ENCODE measurements at places on chromosomes 12 and 14.

- no peak for DNase-seq
Observed at GRCh38 chr14:99684410-99684934, 374 bp downstream of the CYP46A1 start.

- no peak for DNase-seq
Observed at GRCh38 chr14:55874785-55875184, 243.4 kb upstream of the PELI2 start.

- DNase-seq: no peak
Observed at GRCh38 chr14:97649752-97650151, 852.6 kb downstream of the VRK1 start.

DNA sequence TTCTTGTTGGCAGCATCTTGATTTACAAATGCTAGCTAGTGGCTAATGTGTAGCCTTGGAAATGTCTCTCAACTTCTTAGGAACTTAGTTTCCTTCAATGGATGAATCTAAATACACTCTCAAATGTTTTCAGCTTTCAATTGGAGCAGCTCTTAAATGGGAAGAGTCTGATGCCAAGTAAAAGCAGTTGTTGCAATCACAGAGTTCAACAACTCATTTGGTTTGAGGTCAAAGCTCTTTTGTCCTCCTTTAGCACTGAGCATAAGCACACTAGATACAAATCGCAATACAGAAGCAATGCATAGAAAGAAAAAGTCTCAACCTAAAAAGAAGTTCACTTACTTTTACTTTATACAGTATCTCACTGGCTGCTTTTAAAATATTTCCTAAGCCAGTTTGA is 986.1 kb upstream of the FLRT2 start:
- no peak for DNase-seq

DNA sequence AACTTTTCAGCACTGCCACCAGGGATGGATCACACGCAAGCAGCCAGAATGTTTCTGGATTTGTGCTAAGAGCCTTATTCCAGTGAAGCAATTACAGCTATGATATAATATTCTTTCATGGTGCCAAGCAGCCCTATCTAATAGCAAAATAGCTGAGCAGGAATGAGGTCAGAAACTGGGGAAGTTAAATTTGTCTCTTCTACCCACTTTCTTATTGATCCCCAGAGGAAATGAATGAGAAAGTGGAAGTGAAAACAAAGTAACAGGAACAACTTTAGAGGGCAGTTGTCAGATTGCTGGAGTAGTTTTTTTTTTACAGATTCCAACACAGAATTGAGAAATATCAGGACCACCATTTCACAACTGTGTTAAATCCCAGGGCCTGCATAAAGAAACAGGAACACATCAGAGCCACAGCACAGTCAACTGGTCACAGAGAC is 44.8 kb downstream of the GCH1 start:
- no peak for DNase-seq

DNA sequence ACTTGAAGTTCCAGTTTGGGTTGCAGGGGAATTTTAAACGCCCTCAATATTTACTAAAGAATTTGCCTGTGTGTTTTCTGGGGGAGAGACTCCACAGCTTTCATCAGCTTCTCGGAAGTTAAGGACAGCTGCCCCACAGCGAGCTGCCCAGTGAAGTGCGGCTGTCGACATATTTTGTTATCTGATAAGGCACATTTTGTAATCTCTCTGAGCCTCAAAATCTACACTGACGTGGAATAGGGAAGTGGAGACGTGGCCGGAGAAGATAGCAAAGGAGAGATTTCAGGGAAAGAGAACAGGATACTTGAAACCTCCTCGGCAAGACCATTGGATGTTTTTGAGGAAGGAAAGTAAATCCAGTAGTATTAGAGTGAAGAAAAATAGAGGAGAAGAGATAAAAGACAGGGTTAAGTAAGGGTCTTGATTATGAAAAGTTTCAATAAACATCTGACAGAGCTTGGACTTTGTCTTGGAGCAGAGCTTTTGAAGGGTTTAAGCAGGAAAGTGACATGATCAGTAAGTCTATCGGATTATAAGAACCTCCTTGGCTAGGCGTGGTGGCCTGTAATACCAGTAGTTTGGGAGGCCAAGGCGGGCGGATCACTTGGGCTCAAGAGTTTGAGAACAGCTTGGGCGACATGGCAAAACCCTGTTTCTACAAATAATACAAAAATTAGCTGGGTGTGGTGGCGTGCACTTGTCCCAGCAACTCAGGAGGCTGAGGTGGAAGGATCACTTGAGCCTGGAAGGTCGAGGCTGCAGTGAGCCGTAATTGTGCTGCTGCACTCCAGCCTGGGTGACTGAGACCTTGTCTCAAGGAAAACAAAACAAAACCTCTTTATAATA is 1.1 kb downstream of the POLR3B start:
- DNase-seq: no peak

GRCh38 chr12:54358191-54358944 is 5.9 kb downstream of the GPR84 start:
- DNase-seq: peak; percentile 77

- DNase-seq: no peak
Observed at GRCh38 chr14:28398506-28398905, 368.1 kb upstream of the FOXG1 start.

- no peak for DNase-seq
Observed at GRCh38 chr14:85221832-85222231, 308.1 kb upstream of the FLRT2 start.

- no peak for DNase-seq
Observed at GRCh38 chr12:79388011-79388410, 302.8 kb downstream of the PAWR start.

- no peak for DNase-seq
Observed at GRCh38 chr12:49824895-49825294, 3.3 kb downstream of the NCKAP5L start.

- DNase-seq: no peak
Observed at GRCh38 chr12:54624315-54625279, 10.1 kb downstream of the LACRT start.

DNA sequence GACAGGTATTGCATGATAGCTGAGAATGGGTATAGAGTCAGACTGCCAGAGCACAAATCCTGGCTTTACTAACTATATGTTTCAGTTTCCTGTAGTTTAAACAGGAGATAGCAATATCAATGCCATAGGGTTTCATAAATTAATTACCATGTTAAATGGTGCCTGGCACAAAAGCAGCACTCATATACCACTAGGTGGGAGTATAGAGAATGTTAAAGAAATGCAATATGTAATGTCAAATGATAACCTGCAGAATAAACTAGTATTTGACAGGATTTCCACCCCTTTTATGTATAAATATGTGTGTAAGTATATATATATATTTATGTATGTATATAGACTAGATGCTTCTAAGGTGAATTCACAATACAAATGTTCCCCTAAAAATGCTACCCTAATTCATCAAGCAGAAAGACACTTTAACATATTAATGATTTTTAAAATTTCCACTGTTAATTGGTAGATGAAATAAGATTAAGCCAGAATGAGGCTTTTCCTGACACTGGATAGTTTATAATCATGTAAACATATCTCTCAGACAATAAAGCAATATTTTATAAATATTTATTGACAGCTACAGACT is 8.6 kb downstream of the WDR89 start:
- peak; percentile 40 for DNase-seq

- DNase-seq: no peak
Observed at GRCh38 chr14:85415015-85415712, 114.8 kb upstream of the FLRT2 start.

GRCh38 chr14:76040704-76041103 is 55.1 kb downstream of the IFT43 start:
- DNase-seq: no peak

- DNase-seq: peak; percentile 97
Observed at GRCh38 chr14:24160850-24161804, at the start of gene IRF9. TSS of gene IRF9 (plus strand) at chr14:24161265. CDS start at chr14:24162145, 880 bp downstream.

Measured in activated CD4-positive, alpha-beta T cell treated with anti-CD3 and anti-CD28 coated beads, Interleukin-10, Interleukin-2, amounts not matched to agents 100 ng/mL and 50 ng/mL, durations not matched to agents 16 hours and 8 hours (primary cell).